NCI-H1048 (cell line): ENCODE measurements at places on chromosomes 3 and 15.

- no peak for DNase-seq
Observed at GRCh38 chr15:75925440-75925839, 21.8 kb downstream of the FBXO22 start.

DNA sequence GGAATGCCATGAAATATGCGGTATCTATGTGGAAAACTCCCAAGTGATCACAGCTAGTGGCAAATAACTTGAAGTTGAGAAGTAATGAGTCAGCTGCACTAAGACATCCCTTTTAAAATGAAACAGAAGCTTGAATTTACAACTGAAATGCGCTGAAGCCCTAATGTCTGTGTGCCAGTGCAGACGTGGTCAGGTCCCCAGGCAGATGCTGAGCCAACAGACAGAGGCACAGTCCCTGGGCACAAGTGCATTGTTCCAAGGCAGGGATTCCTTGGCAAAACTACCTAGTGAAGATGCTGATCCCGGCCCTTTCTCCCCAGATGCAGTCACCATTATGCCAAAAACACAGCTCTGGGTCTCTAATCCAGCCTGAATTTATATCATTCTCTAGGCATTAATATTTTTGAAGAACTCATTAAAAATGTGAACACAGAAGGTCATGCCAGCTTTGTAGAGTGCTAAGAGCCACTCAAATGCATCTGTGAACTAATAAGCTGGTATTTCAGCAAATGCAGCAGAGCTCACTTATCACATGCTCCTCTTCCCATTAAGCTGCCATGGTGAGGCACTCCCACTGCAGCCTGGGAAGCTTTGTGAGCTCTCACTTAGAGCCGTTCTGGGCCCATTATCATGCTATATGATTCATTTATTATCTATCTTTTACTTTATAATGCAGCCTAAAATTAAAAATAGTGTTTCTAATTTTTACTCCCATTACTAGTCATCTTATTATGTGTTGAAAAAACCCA is 200.1 kb downstream of the GABRB3 start:
- no peak for DNase-seq

DNA sequence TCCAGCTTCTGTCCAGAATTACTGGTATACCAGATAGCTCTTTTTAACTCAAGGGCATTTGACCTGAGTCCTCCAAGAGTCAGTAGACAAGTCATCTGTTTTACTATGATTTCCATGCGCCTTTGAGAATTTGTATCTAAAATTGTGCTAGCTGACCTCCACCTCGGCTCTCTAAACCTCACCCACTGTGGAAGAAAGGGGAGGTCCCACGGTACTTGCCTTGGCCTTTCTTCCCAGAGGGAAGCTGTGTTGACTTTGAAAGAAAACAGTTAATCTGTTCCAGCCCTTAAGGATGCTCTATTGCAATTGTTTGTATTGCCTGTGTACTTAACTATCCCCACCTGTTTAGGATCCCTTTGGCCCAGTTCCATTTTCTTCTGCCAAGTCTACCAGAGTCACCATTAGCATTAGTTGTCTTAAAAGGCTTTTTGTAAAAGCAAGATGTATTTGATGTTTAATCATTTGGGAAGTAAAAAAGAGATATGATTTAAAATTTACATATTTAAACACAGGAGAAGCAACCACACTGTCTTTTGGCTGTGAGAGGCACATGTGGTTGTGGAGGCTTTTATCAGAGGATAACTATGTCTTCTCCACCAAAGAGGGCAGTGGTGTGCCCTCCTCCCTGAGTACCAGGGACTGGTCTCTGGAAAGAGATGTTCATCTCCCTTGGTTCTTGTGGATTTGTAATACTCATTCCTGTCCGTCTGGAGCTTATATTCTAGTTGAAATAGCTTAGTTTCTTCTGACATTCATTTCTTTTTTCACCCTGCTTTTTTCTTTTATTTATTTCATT is 88.8 kb downstream of the CRTC3 start:
- no peak for DNase-seq

GRCh38 chr3:58989955-58990354 is 59.9 kb downstream of the CFAP20DC start:
- DNase-seq = no peak

DNA sequence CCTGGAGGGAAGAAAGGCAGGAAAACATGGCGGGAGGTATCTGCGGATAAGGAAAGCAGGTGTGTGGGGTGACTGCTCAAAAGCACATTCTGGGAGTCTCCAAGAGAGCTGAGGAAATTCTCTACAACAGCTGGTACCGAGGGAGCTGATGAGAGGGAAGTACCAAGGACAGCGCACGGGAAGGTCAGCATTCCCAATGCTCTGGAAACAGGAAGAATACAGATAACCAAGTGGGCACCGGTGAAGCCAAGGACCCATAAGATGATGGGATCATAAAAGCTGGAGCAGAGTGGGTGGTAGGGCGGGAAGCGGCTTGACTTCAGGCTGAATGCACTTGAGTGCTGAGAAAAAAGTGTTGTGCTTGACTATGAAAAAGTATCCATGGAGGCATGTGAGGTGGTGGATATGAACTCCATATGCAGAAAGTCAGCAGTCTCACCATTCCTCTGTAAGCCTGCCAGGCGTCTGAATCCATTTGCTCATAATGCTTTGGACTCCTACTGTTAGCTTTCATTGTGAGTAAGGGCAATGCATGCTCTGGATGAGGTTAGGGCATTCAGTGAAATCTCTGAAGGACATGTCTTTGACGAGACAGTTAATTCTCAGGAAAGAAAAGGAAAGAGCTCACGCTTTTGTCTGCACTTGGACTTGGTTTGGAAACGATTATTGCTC is 215.5 kb downstream of the NR1D2 start:
- DNase-seq = no peak

GRCh38 chr3:110858549-110858948 is 213.1 kb upstream of the NECTIN3 start:
- no peak for DNase-seq

- DNase-seq = no peak
Observed at GRCh38 chr3:128473180-128473519, 6.5 kb upstream of the DNAJB8 start.

DNA sequence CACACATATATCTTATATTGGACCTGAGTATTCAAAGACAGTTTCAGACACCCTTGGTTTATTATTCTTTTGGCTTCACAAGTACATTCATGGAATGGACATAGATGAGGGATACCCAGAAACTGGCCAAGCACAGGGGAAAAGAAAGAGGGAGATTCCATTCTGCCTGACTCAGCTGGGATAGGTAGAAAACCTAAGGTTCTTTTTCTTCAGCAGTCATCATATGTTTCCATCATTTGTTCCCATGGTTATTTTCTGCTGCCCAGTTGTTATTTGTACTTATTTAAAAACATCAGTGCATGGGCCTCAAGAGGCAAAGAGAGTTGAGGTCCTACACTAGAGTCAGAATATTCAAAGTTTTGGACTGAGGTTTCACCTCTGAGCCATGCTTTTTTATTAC is 91.8 kb downstream of the FILIP1L start:
- DNase-seq = no peak

DNA sequence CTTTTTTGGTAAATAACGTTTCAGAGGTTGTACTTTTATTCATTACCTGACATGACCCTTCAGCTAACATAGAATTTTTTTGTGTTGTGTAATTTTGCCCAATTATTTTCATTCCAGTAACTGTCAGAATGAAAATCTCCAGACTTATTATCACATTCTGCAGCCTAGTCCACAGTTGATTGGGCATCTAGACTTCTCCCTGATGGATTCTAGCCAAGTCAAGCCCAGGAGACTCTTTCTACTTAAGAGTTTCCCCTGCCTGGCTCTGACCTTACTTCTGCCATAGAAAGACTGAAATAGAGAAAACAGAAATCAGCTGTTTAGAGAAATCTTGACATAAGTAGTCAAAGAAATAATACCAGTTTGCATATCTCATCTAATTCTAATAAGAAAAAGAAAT is 82.9 kb upstream of the CDAN1 start:
- DNase-seq = no peak

DNA sequence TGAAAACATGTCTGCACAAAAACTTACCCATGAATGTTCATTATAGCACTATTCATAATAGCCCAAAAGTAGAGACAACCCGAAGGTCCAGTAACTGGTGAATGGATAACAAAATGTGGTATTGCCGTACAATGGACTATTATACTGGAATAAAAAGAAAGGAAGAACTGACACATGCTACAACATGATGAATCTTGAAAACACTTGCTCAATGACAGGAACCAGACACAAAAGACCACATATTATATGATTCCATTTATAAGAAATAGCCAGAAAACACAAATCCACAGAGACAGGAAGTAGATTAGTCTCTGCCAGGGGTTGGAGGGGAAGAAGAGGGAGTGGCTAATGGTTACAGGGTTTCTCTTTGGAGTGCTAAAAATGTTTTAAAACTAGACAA is 18.3 kb downstream of the SHC4 start:
- DNase-seq = no peak

DNA sequence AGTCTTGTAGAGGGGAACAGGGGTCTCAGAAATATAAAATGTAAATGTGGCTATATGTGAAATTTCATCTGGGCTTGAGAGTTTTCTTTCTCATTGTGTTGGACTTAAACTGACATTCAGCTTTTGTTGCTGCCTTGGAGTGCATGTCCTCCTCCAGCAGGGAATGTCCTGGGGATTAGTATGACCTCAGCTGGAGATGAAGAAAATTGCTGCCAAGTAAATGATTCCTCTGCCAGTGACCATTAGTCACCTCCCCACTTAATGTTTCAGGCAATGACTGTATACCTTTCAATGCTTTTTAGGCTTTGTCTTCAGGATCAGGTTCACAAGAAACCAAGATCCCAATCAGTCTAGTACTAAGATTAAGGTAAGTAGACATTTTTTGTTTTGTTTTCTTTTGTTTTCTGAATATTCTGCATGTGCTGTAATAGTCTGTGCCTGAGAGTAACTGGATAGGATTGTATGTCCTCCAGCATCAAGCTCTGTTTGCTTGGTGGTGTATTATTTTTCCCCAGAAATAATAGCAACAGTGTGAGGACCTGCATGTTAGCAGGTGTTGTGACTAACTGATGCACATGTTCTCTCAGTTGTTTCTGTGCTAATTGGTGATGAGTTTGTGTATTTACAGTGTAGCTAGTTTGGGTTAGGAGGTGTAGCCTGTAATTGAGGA is 18.1 kb upstream of the SLC22A13 start:
- DNase-seq = no peak

- DNase-seq = no peak
Observed at GRCh38 chr3:33915796-33916546, 117.5 kb downstream of the PDCD6IP start.

GRCh38 chr3:46565077-46565476 is 1.0 kb downstream of the LRRC2 start:
- no peak for DNase-seq
